ENCODE measurements at places on chromosomes 5 and 9. TPM values are rescaled to one million over a fixed set of nuclear protein-coding genes. Genes with fewer than 3 reads are reported as not detected.

HMCN2 gene
- total RNA-seq: 6.0 TPM

CSF2 gene
- not detected for total RNA-seq

DNA sequence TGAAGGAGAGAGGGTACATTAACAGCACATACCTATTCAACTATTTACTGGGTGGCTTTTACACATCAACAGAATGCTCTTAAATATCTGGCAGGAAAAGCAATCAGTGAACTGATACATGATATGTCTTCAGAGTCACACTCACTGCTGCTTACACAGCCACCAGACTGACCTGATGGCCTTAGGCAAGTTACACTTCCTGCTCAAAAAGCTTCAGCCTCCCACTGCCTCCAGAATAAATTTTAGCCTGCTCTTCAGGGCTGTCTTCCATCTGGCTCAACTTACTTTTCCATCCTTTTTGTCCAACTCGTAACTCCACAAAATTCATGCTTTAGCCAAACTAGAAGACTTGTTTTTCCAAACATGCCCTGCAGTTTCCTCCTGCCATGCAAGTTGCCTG is 10.7 kb downstream of the LOX start:
- DNase-seq: no peak

GRCh38 chr9:27462434-27462833 is 61.7 kb upstream of the IFNK start:
- no peak for DNase-seq

GRCh38 chr9:22204240-22204639 is 195.1 kb upstream of the CDKN2B start:
- no peak for DNase-seq

DNA sequence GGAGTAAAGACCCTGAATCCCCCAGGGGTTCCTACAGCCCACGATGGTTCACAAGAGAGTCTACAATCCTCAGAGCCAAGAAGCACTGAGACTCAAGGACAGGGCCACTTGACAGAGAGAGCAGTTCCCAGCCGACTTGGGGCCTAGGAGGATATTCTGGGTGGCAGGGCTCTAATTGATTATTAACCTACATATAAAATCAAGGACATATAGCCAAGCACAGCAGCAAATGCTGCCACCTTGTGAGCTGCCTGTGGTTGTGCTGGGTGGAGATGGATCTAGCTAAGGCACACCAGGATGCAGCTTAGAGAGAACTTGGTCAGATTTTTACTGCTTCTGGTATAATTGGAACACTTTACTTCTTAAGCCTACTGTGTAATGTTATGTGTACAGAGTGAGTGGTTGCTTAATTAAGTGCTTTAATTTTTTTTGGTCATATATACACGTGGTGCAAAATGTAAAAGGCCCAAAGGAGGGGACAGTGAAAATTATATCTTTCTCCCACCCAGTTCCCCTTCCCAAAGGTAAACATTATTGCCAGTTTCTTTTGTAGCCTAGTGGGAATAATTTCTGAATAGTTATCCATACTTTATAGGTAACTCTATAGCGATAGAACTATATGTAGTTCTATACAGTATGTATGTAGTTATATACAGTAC is 78.8 kb downstream of the F2RL2 start:
- no peak for DNase-seq

- DNase-seq: peak; percentile 18
Measured at GRCh38 chr5:123344816-123345426, 78.3 kb downstream of the CEP120 start.

DNA sequence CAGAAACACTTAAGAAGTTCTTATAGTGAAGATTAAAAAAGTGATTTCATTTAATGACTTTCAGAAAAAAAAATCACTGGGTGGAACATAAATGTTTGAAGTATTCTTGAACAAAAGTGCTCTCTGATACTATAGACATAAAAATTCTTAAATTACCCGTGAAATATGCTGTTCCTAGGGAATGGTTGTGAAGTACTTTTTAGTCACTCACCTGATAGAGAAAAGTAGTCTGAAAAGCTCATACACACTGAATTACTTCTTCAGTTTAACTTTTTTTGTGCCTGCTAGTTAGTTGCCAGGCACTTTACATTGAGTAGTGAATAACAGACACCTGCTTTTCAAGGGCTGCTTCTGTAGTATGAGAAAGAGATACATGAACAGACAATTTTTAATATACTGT is 78.0 kb downstream of the SH3GL2 start:
- DNase-seq: no peak

- no peak for DNase-seq
Measured at GRCh38 chr5:116495786-116496357, 78.8 kb downstream of the SEMA6A start.

GRCh38 chr5:111469293-111469896 is 42.9 kb downstream of the STARD4 start:
- no peak for DNase-seq

GRCh38 chr9:112375361-112375760 is 4.5 kb upstream of the HSDL2 start:
- no peak for DNase-seq

- no peak for DNase-seq
Measured at GRCh38 chr5:52825826-52826225, 38.1 kb downstream of the ITGA1 start.

DNA sequence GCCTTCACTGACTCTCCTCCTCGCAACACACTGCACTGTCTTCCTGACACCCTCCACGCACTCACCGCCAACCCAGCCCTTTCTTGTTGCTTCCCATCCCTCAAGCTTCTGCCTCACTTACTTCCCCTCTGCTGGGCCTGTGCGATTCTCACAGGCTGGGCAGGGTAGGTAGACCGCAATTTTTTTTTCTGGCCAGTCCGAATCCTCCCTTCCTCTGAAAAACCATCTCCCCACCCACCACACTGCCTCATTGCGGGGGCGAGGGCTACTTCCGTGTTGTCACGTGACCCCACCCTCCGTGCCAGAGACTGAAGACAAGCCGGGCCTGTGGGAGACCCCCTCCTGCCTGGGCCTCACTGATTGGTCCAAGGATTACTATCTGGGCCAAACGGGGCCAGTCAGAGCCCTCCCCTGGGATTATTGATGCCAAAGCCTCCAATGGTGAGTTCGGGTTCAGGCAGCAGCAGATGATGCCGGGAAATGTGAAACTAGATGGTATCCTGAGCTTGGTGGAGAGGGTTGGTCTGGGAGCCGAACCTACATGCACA is 73.1 kb downstream of the STK10 start:
- DNase-seq: no peak

DNA sequence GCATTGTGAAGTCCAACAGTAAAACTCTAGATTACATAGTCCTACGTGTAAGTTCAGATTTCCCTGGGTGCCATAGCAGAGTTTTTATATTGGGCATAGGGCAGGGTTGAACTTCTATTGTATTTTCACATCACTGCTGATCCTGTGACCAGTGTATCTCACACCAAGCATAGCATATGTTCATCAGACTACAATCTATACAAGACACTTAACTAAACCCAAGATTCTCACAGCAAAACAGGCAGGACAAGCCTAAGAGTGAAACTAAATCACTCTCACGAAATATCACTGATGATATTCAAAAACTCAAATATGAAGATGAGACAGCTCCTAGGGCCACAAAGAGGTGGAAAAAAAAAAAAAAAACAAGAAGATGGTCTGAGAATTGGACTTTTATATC is 3.2 kb upstream of the PPP1R2B start:
- DNase-seq: no peak

DNA sequence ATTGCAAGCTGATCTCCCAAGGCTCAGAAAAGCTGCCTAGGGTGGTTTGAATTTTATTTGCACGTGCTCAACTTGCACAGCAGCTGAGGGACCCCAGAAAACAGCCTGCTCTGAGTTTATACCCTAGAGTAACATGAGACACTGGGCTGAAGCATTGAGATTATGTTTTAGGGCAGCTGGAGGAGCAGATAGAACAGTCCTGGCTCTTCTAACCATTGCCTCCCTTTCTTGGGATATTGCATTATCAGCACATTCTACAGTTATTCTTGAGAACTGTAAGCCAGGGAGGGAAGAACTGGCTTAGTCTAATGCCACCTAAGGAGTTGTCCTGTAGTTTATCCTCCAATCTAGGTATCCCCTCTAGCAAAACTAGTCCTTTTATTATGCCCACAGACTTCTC is 10.3 kb downstream of the SMC2 start:
- DNase-seq: no peak

- DNase-seq: no peak
Measured at GRCh38 chr9:97847474-97848214, 5.4 kb upstream of the FOXE1 start.
